HTR-8/SVneo (cell line): ENCODE measurements at places on chromosomes 3 and 15.

GRCh38 chr15:47988564-47988963 is 132.2 kb upstream of the SLC24A5 start:
- no peak for DNase-seq

DNA sequence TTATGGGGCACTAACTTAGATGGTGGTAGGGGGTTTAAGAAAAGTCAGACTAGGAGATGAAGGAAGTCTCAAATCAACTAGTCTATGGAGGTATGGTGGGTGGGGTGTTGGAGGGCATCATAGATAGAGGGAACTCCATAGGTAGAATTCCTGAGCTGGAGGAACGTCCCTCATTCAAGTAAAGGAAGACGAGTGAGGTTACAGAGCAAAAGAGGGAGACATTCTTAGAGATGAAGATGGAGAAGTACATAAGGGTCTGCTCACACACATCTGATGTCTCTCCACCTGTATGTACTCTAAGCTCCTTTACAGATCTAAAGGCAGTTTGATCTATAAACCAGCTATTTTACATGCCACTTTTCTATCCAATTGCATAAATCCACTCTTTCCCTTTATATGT is 1.4 kb downstream of the PLSCR1 start:
- no peak for DNase-seq

GRCh38 chr3:167851171-167851570 is 115.7 kb downstream of the SERPINI1 start:
- DNase-seq = no peak

GRCh38 chr15:37100966-37101215 is 542 bp upstream of the MEIS2 start:
- no peak for DNase-seq

DNA sequence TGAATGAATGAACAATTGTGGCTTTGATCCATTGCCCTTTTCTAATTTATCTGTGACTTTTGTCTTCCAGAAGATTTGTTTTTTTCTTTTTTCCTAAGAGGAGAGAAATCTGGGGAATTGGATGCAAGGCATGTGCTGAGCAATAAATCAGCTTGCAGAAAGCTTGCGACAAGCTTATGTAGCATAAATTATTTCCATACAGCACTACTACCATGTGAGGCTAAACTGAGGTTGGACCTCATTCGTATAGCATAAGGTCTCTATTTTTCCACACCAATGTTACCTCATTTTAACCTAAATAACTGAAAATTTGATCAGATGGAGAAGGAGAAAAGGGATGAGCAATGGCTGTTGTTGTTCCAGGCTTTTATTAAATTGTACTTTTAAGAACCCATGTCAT is 455.6 kb downstream of the TUSC7 start:
- no peak for DNase-seq

DNA sequence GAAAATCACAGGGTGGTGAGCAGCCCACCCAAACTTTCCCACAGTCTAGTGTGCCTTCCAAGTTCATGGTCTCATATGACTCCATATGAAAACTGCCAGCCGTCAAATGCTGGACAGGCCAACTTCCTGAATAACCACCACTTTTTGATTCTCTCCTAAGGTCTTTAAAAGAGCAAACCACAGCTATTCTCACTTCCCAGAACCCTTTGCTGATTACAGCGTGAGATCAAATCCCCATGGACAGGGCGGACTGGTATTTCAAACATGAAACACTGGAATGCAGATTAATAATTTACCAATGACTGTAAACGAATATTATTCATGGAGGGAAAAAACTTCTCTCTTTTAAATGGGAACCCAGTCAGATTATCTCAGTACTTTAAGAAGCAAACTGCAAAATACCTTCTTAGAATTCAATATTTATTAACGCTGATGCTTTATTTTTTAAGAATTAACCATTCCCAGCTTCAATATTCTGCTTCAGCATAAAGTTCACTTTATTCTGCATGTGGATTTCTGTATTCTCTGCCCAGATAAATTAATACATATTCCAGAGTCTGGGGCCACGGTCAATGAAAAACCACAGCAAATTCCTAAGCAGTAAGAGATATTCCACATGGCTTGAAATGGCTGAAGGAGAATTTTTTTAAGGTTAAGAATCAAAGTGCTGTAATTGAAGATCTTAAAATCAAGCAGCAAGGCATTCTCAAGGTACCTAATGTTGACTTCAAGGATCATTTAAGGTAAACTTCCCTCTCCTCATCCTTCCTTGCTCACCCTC is 42.9 kb downstream of the MYO1E start:
- peak; percentile 34 for DNase-seq

- DNase-seq = no peak
Observed at GRCh38 chr3:31433679-31433992, 99.1 kb upstream of the STT3B start.
